ENCODE measurements at places on chromosomes 6 and 20.
A peak's percentile ranks its signal among the peaks of the same experiment; 100 is the strongest.

DNA sequence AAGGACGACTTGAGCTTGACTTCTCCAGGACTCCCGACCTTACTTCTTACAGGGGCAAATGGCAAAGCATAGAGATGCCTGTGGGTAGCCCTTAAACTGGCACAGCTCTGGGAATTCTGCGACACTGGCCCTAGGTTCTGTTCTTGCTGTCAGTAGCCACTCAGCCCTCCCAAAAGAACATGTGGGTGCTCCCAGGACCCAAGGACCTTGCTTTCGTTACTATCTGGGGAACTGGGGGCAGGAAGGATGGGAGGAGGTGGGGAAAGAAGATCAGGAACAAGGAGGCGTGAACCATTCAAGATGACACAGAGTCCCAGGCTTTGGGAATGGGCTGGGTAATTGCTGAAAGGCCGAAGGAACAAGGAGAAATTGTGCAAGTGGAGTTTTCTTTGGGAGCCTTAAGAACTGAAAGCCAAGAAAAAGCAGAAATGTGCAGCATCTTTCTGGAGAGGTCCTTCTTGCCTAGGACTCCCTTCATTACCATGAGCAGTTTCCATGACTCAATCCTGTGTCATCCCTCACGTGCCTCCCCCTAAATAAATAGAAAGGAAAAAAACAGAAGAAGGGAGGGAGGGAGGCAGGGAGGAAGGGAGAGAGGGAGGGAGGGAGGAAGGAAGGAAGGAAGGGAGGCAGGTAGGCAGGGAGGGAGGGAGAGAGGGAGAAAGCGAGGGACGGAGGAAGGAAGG lies 284.6 kb upstream of the FOXQ1 start:
- DNase-seq, result no peak

GRCh38 chr6:22141241-22141745 lies 155.5 kb downstream of the PRL start:
- DNase-seq, result no peak

- DNase-seq, result no peak
Observed at GRCh38 chr6:29602564-29603361, 17.8 kb downstream of the OR2H2 start.

- DNase-seq, result no peak
Observed at GRCh38 chr20:45822857-45823256, 4.3 kb downstream of the TNNC2 start.

- DNase-seq, result no peak
Observed at GRCh38 chr20:59185809-59186208, 22.2 kb downstream of the ZNF831 start.

- DNase-seq, result no peak
Observed at GRCh38 chr6:35356391-35356790, 14.0 kb downstream of the PPARD start.

- no peak for DNase-seq
Observed at GRCh38 chr6:167103041-167103891, 19.6 kb upstream of the CCR6 start.

- no peak for DNase-seq
Observed at GRCh38 chr20:11582060-11582459, 335.6 kb upstream of the BTBD3 start.

GRCh38 chr20:62758226-62758912 lies 37.9 kb upstream of the MRGBP start:
- DNase-seq, result no peak

- no peak for DNase-seq
Observed at GRCh38 chr20:59829054-59829785, 104.2 kb downstream of the SYCP2 start.

DNA sequence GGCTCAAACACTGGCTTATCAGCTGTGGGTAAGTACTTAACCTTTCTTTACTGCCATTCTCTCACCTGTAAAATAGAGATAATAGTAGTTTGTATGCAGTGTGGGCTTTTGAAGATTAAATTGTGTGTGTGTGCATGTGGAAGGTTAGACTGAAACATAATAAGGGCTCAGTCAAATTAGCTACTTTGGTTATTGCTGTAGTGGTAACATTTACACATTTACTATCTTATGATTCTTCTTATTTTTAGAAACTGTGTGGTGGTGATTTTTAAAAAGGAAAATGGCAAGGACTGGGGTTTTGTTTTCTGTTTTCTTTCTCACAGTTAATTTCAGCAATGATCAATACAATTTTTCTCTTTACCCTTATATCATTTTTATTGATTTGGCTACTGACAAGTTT lies 206.9 kb downstream of the NKAIN2 start:
- DNase-seq, result no peak

GRCh38 chr6:163904186-163904585 lies 489.7 kb downstream of the QKI start:
- no peak for DNase-seq

- peak; percentile 15 for DNase-seq
Observed at GRCh38 chr20:50992733-50993457, 30.0 kb downstream of the KCNG1 start.

DNA sequence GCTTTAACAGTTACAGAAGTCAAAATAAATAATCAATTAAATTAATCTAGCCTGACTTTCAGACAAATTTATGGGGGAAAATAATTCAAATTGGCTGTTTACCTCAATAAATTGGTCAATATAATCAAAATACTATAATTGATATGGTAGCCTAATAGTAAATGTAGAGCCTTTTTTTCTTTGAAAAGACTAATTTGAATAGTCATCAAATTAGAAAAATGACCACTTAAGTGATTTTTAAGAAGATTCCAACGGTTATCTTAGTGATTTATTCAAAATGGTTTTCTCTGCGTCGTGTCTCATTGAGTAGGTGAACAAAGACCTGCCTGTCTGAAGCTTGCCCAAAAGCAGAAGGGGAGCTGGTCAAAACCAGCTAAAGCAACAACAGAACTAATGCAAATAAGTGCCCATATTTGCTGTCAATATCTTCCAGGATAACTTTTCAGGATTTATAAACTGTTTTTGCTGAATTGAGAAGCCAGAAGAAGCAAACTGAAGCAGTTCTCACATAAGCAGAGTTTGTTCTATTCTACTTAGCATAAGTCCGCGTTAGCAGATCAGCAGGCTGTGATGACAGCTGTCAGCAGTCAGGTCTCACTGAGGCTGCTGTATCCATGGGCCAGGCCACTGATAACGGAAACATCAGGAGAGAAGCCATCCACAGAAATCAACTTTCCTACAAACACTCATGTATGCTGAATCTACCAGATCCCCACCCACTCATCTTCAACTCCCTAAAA lies 7.0 kb downstream of the RCAN2 start:
- DNase-seq, result no peak

DNA sequence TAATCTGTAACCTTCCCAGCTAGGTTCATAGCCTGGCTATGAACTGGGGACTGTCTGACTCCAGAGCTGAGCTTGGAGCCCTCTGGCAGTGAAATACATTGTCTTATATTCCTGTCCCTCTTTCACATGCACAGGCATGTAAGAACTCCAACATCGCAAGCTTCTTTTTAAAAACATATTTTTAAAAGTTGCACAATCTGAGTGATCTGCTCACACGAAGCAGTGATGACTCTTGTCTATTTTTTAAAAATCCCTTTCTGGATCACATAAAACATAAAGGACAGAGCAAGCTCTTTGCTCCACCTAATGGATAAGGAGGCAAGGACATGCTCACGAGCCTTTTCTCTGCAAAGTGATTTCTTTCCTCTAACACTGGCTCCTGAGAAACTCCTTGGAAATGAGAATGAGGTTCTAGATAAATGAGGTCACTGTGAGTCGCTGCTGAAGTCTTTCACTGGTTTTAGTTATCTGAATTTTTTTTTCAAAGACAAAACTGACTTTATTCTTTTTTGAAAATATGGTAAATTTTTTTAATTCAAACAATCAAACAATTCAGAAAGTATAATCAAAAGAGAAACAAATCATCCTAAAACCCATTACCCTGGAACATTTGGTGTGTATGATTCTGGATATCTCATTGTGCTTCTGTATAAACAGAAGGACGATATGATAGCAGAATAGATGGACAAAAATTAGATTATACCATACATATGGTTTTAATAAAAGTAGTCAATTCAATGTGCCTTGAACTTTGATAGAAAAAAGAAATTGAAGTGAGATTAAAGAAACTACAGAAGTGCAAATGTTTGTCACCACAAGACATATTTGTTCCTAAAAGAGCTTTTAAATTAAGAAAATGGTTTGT lies 30.8 kb downstream of the IL20RA start:
- no peak for DNase-seq

- no peak for DNase-seq
Observed at GRCh38 chr6:94651239-94651638, 926.1 kb upstream of the MANEA start.

GRCh38 chr6:71375676-71376075 lies 87.1 kb downstream of the OGFRL1 start:
- no peak for DNase-seq

GRCh38 chr6:33638556-33638955 lies 17.4 kb downstream of the ITPR3 start:
- no peak for DNase-seq

GRCh38 chr6:37487591-37488380 lies 11.9 kb downstream of the CCDC167 start:
- no peak for DNase-seq

DNA sequence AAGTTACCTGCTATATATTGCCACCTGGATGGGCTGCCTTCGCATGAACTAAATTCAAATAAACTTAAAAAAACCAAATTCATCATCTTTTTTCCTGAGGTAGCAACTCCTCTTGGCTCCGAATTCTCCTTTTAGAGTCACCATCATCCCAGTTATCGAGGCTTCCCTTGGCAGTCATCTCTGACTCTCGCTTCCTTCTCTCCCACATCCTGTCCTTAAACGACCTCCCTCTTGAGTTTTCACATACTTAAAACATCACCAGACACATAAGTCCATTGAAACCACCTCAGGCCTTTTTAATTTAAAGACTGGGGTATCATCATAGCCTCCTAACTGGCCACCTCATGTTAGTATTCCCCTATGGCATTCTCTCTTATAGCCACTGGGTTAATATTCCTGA lies 296.1 kb upstream of the FLRT3 start:
- DNase-seq, result no peak

DNA sequence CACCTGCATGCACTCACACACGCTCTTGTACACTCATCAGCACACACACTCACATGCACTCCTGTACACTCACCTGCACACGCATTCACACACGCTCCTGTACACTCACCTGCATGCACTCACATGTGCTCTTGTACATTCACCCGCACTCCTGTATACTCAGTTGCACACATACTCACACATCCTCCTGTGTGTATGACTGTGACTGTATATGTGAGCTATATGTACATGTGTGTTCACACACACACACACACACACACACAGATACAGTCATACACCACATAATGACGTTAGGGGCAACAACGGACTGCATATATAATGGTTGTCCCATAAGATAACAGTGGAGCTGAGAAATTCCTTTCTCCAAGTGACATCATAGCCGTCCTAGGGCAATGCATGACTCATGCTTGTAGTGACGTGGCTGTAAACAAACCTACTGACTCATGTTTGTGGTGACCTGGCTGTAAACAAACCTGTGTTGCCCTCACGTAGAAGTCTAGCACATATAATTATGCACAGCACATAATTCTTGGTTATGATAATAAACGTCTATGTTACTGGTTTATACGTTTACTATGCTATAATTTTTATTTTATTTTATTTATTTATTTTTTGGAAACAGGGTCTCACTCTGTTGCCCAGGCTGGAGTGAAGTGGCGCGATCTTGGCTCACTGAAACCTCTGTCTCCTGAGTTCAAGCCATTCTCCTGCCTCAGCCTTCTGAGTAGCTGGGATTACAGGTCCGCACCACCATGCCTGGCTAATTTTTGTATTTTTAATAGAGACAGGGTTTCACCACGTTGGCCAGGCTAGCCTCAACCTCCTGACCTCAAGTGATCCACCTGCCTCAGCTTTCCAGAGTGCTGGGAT lies 22.8 kb upstream of the TAF4 start:
- DNase-seq, result no peak

- DNase-seq, result no peak
Observed at GRCh38 chr6:14697427-14697826, 548.4 kb upstream of the JARID2 start.

GRCh38 chr6:151962246-151962846 lies 154.9 kb downstream of the ESR1 start:
- no peak for DNase-seq

DNA sequence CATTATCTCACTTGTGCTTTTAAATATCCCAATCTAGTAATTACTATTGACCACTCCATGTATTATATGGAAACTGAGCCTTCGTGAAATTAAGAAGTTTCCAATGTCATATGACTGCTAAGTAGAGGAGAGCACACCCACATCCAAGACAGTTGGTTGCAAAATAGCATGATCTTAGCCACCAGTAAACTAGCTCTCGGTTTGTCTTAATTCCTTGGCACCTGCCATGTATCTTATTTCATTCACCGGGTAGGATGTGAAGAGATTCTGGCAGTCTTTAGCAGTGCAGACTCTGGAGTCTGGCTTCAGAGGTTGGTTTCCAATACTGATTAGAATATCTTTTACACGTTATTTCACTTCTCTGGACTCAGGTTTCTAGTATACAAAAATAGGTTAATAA lies 270.3 kb downstream of the LAMA2 start:
- DNase-seq, result no peak

DNA sequence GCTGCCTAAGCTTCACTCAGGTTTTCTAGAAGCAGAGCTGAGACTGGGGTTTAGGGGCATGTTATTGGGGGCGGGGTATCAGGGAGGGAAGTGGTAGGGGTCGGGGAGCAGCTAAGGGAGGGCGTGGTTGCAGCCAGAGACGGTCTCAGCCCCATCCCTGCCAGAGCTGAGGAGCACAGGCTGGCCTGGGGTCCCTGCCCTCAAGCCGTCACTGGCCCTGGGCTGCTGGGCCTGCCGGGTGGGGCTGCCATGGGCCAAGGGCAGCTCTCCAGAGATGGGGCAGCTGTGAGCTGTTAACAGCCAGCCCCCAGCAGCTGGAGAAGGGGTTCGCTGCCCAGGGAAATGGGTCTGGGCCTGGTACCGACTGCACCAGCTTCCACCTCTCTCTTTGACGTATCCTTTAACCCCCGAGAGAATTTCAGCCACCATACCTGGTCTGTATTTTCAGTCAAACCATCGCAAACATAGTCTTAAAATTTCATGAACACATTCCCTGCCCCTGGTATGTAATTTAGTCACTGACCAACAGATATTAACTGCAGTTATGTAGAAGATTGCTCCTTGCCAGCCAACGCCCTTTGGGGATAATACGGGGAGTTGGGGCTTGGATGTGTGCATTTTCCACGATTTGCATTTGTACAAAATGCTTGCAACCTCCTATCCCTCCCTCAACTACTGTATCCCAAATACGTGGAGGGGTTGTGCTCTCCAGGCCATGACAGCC lies 253.4 kb downstream of the TAF4 start:
- DNase-seq, result no peak

DNA sequence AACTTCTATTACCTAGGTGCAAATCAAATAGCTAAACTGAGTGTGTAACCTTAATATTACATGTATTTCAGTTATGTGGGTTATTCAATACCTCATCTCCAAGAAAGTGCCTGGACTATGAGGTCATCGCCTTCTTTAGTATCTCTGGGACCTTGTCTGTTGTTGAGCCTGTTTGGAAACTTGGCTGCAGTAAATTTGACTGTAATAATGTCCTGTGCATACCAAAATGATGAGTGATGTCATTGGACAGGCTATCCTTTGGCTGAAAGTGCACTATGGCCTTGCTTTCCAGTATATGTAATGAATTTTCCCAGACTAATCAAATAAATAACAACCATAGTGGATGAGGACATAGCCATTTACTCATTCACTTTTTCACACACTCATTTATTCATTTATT lies 455.1 kb downstream of the ADGRB3 start:
- no peak for DNase-seq
